NCI-H2081 treated with DMSO at 0.1 percent for 48 hours (cell line): ENCODE measurements at places on chromosomes 6 and 20.

GRCh38 chr6:42292004-42292740, 74.5 kb upstream of the MRPS10 start:
- no peak for DNase-seq

DNA sequence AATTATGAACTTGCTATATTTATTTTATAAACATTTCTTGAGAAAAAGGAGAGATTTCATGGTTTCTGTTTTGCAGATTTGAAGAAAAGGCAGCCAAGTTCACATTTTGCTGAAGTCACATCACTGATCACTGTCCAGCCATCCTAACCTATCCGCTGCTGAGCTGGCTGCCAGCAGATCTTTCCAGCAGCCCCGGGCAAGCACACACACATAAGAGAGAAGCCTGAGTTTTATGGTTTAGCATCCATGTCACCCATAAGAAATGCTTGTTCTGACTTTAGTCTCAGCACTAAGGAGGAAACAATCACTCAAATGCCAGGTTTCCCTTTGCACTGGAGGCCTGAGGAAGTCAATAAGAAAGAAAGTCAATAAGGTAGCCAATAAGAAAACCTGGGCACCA, 287.1 kb downstream of the SMOC2 start:
- no peak for DNase-seq

- no peak for DNase-seq
Observed at GRCh38 chr20:10079964-10080363, 45.2 kb downstream of the ANKEF1 start.

GRCh38 chr20:58028123-58028522, 200.3 kb downstream of the ANKRD60 start:
- DNase-seq = no peak

DNA sequence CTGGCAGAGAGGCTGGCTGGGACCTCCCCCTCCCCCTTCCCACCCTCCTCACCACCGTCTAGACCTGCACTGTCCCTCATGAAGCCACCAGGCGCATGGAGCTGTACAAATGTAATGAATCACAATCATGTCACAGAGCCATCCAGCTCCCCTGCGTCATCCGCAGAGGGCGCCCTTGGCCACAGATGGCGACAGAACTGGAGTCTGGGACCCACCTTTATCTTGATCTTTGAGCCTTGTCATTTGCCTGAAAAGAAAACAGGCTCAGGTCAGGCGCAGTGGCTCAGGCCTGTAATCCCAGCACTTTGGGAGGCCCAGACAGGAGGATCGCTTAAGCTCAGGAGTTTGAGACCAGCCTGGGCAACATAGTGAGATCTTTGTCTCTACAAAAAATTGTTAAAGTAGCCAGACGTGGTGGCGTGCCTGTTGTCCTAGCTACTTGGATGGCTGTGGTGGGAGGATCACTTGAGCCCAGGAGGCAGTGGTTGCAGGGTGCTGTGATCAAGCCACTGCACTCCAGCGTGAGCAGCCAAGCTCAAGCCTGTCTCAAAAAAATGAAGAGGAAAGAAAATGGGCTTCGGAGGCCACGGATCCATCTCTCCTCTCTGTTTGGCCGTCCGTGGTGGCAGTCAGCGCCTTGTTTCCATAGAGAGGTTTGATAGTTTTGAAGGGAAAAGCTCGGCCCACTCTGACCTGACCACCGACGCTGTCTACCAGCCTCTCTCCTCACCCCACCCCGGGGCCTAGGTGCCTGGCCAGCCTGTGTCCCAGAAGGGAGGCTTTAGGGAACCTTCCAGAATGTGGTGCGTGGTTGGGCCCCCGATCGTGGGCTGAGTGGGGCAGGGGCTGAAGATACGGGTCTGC, 6.2 kb downstream of the COL9A3 start:
- DNase-seq = no peak

GRCh38 chr20:11675920-11676629, 241.6 kb upstream of the BTBD3 start:
- DNase-seq = no peak

DNA sequence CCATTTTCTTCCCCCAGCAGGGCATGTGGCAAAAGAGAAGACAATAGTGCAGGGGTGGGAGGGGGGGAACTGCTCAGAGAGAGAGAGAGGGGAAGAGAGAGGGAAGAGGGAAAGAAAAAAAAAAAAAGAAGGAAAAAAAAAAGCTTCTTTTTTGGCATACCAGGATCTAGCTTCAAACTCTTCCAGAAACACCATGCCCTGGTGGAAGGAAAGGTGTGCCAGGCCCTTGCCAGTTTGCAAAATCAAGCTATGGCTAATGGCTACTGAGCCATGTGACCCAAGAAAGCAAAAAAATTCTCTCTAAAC, 326 bp downstream of the ZMYND8 start:
- DNase-seq = no peak

DNA sequence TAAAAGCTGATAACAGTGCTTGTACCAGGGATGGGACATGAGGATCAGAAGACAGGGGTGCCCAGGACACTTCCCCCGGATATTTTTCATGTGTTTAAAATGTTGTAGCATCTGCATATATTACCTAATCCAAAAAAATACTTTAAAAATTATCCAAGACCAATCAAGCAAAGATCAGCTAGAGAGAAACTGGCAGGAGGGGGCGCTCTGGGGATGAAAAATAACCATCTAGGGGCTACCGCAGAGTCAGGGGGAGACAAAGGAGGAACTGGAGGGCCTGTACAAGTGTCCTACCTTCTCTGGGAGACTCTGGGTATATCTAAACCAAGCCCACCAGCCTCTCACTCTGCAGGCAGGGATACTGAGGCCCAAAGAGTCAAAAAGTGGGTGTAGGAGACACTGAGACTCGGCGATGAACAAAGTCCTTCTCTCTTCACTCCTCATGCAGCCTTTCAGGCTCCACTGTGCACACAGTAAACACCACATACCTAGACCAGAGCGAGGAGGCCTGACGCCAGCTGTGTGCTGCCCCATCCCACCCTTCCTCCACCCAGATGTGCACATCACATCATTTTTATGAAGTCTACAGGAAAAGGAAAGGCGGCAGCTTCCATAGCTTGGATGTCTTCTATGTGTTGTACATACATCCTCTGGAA, 9.8 kb downstream of the RIMS4 start:
- DNase-seq = no peak

DNA sequence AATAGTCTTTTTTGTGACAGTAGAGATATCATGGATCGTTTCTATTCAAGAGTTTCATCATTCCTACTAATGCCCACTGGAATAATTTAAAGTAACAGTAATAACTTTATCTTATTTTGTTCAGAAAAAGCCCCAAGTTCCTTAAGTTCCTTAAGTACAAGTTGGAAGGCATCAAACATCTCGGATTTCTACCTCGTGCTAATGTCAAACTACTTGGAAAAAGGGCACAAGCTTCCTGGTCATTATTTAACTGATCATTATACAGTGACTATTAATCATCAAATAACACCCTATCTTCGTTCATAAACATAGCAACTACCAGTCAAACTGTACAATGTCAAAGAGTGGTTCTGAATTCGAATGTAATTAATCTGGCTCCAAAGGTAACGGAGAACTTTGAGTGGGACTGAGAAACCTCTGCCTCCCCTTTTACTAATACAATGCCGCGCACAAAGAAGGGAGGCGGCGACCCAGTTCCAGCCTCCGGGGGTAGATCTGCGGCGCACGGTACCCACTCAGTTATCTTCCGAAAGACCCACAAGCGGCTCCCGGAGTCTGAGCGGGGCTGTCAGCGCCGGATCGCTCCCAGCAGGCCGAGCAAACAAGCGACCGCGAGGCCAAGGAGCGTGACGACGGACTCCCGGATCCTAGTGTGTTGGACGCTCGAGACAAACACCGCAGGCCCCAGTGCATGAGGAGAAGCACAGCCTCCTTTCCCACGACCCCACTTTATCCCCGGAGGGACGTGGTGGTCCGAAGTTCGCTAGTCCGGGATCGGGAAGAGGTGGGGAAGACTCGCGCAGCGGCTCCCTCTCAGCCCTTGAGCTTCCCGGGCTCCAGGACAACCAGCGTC, 716 bp downstream of the SHPRH start:
- DNase-seq = no peak

DNA sequence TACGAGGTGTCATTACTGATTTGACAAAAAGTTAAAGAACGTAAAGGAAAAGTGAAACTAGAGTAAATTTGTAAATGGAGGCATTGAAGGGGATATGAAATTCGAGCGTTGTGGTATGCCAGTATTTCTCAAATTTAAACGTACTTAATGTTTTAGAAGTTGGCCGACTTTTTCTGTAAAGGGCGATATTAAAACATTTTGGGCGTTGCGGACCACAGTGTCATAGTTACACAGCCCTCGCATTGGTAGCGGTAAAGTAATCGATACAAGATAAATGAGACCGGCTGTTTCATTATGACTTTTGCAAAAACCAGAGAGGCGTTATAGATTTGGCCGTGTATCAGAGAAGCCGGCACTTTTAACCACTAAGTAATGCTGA, 39.6 kb downstream of the OR2B2 start:
- DNase-seq = no peak

- no peak for DNase-seq
Observed at GRCh38 chr6:163867518-163868292, 453.2 kb downstream of the QKI start.

DNA sequence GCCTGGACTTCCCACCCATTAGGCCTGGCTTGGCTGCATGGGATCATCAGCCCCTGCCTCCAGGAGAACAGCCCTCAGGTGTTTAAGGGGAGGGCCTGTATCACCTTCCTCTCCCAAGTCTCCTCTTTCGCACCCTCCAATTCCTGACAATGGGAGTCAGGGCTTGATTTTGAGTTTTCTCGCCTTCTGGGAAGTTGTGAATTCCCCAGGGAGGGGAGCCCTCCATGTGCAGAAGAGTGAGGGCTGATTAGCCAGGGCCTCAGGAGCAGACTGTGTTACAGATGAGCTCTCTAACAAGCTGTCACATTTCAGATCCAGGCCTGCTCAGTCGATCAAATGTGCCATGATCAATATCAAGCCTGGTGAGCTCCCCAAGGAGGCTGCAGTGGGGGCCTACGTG, 42.4 kb downstream of the CNBD2 start:
- no peak for DNase-seq

GRCh38 chr6:134195164-134195906, 122.6 kb downstream of the SGK1 start:
- DNase-seq = no peak

- DNase-seq = no peak
Observed at GRCh38 chr6:12289365-12289919, 719 bp upstream of the EDN1 start.

DNA sequence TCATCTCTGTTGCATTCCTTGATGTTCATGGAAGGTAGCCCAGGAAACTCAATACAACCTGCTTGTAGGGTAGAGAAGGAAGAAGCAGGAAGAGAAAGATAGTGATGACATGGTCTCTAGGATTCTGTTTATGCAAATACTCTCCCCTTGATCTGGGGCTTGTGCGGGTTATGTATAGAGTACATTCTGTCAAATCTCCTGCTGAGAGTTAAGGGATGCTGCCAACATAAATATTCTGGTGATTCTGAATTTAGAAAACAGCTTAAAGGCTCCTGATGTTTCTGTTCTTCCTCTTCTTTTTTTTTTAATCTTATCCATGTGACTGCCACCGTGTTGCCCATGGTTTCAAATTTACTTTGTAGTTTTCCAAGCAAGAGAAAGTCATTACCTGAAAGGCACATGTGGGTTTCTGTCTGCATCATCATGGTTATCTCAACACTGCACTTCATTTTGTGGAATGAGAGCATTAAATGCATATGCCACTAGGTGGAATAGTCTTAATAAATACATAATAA, 150.6 kb downstream of the RPS12 start:
- DNase-seq = peak; percentile 20

DNA sequence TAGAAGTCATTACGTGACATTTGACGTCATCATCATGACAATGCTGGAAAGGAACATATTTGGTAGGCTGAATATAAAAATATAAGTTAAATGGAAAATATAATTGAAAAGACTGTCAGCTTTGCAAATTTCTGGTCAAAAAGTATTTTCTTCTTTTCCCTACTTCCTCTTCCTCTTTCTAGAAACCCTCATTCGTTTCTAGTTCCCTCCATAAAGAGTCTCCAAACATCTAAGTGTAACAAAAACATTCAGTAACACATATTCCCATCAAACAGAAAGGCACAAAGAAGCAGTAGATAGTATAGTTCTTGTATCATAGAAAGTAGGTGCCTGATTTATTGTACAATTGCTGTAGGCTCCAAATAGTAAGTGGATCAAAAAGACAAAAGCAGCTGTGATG, 150.8 kb upstream of the FAM83B start:
- no peak for DNase-seq

DNA sequence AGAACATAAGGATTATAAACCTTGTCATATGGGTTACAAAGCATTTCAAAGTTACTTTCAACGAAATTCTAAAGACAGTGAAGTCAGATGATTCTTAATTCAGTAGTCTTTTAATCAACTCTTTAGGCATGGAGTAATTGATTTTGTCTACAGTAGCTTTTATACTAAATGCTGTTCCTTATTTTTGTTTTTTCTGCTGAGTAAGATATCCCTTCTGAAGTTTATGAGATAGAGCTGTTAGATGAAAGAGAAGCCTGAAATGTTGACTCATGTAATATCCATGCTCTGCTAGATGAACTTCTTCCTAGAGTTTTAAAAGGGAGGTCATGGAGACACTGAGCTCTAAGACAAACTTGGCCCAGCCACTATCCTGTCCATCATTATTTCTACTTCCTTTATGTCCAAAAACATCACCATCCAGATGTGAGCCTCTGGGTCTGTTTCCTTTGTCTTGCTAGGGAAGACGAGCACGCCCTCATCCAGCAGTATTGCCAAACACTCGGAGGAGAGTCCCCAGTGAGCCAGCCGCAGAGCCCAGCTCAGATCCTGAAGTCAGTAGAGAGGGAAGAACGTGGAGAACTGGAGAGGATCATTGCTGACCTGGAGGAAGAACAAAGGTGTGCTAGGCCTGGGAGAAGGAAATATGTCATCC, 550.3 kb downstream of the UTRN start:
- DNase-seq = no peak

GRCh38 chr6:125095580-125096301, 57.8 kb upstream of the TPD52L1 start:
- no peak for DNase-seq

- no peak for DNase-seq
Observed at GRCh38 chr6:6915813-6916547, 191.8 kb upstream of the RREB1 start.
